Osteocyte (in vitro differentiated cells): ENCODE measurements at places on chromosomes 6 and 20.

GRCh38 chr6:14791526-14791925, 454.3 kb upstream of the JARID2 start:
- no peak for DNase-seq

DNA sequence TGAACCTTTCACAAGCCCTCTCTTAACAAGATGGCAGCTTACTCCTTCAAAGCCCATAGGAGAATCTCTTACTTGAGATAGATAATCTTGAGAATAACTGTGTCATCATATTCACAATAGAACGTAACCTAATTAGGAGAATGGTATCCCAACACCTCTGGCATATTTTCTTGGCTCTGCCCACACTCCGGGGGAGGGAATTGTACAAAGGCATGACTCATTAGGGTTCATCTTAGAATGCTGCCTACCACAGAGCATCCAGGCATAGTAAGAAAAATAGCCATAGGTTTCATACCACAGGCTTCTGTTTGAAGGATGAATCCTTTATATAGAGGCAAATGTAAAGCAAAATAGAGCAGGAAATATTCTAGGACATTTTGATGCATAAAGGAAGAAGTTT, 1100.6 kb upstream of the CITED2 start:
- no peak for DNase-seq

DNA sequence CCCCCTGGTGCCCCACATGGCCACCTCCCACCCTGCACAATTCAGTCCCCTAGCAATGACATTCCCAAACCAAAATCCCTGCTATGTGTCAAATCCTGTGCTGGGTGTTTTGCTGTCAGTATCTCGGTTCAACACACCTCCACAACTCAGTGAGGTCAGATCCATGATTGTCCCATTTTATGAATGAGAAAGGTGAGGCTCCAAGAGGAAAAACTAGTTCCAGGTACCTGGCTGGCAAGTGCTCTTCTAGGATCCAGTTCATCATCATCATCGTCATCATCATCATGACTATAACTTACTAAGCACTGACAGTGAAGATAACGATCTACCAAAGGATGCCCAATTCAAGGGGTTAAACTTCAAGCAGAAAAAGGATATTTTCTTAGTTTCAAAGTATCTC, 15.2 kb downstream of the ID1 start:
- no peak for DNase-seq

- DNase-seq: no peak
Measured at GRCh38 chr20:33394718-33395117, 6.6 kb downstream of the CDK5RAP1 start.

DNA sequence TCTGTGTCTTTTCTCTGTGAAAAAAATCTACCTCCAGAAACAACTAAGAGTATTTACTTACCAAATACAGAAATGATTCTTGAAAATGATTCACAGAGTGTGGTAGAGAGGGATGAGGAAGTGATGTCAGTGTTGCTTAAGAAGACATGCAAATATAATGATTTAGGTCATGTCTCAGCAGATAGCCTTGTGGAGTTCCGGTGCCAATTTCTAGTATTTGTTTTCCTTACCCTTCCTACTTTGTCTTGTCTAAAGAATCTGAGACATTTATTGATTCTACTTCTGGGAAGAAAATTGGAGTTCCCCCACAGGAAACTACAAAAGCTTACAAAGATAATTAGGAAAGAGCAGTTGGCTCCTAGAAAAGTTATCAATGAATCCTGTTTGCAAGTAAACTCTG, 68.8 kb downstream of the GJA1 start:
- DNase-seq: no peak

- peak; percentile 83 for DNase-seq
Measured at GRCh38 chr20:36063916-36064657, 90.5 kb upstream of the EPB41L1 start.

GRCh38 chr6:145814501-145815308, at the start of gene FBXO30:
Gene FBXO30 (minus strand): TSS chr6:145814795. CDS start chr6:145806405, 8,390 bp downstream.
- DNase-seq: peak; percentile 96

GRCh38 chr6:73722318-73723060, 26.5 kb downstream of the CD109 start:
- DNase-seq: no peak

DNA sequence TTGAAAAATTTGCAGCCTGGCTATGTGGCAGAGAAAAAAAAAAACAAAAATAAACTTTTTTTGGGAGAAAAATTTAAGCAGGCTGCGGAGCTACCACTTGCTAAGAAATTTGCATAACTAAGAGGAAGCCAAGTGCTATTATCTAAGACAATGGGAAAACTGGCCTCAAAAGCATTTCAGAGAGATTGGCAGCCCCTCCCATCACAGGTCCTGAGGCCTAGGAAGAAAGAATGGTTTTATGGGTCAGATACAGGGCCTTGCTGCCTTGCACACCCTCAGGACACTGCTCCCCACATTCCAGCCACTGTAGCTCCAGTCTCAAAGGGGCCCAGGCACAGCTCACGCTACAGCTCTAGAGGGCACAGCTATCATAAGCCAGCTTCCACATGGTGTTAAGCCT, 777.9 kb downstream of the TENT5A start:
- DNase-seq: no peak

DNA sequence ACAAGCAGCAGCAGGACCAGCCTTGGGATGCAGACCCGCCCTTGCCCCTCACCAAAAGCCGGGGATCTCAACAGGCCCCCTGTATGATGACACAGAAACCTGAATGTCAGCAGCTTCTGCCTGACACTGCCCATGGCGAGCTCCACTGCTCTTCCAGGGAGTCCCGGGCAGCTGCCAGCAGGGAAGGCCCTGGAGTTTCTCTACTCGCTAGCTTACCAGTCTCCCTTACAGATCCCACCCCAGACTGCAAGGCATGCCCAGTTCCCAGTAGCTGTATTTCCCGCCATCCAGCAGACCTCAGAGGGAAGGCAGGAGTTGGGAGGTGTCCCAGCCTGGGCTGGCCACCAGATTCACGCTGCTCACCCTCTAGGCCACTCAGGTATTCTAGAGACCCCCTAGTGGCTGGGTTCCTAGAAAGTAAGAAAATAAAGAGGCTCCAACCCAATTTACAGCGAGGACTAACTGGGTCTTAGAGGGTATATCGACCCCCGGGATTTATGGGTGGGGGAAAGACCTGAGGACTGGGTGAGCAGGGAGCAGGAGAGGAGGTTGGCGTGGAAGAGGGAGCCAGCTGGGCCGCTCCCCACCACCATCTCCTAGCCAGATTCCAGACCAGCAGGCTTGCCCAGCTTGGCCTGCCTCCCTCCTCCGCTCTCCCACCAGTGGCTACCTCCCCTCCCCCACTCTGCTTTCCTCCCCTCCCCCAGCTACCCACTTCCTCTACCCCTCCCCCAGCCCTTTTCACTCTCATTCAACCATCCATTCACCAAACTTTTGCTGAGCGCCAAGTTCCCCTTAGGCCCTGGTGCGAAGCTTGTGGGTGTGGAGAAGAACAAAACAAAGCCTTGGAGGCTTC, 9.7 kb upstream of the HMGA1 start:
- DNase-seq: no peak

DNA sequence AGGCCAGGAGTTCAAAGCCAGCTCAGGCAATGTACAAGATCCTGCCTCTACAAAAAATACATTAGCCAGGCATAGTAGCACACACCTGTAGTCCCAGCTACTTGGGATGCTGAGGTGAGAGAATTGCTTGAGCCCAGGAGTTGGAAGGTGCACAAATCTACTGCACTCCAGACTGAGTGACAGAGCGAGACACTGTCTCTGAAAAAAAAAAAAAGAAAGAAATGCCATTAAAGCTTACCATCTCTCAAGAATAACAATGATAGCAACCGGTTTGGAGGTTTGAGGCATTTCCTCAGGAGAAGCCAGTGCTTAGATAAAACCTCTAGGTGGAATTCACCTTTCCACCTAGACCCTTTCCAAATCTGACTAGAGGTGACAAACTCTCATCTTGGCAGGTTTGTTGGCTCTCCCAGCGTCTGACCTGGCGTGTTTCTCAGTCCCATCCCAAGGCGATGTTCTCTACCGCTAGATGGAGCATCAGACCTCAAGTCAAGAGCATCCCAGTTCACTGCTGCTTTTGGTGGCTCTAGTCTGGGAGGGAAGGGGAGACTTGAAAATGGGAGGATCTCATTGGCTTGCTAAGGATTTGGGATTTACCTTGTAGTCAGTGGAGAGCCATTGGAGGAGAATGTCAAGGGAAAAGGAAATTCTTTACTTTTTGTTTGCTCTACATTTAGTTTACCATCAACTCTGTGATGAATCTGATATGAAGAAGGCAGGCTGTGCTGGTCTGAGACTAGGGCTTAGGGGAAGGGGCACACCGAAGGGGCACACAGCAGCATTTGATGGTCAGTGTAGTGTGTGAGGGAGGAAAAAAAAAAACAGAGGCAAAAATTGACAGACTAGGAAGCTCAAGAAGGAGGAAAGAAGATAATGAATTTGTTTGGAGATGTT, 67.9 kb downstream of the NCOA7 start:
- DNase-seq: no peak

GRCh38 chr6:119979862-119980261, 630.3 kb upstream of the MAN1A1 start:
- no peak for DNase-seq

- no peak for DNase-seq
Measured at GRCh38 chr6:125781314-125781868, 9.4 kb upstream of the NCOA7 start.

DNA sequence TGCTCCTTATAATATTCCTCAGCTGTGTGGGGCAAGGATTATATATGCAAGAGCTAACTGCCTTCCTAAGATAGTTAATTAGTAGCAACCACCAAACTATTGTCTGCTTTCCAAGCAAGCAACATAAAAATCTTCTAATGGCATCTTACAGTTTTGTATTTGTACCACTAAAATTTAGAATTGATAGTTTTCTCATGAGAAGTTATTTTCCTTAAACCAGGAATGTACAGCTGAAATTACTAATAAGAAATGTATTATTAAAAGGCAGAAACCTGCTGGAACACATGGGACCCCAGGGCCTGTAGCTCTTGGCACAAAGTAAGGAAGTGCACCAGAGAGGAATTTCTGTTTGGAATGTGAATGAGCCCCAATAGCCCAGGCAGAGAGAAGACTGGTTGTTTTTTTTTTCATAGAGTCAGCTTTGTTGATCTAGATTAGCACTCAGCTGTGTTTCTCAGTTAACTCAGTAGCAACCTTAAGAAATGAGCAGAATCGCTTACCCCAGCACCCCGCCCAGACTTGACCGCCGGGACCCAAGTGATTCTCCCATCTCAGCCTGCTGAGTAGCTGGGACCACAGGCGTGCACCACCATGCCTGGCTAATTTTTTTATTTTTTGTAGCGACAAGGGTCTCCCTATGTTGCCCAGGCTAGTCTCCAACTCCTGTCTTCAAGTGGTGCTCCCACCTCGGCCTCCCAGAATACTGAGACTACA, 2.6 kb downstream of the MGME1 start:
- no peak for DNase-seq

DNA sequence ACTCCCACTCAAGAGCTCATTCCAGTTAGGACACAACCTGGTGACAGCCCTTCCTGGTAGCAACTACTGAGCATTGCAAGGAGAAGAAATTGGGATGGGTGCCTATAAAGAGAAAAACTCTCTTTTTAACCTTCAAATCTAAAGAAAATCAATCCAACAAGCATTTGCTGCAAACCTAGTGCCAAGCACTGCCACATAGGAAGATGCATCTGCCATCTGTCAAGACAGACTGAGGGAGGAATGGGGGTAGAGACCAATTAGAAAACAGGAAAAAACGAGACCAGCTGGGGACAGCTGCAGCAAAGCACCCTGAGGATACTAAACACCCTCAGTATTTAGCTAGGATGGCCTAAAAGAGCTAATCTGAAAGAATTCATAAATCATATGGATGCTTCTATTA, 27.9 kb downstream of the HLA-DMB start:
- no peak for DNase-seq

DNA sequence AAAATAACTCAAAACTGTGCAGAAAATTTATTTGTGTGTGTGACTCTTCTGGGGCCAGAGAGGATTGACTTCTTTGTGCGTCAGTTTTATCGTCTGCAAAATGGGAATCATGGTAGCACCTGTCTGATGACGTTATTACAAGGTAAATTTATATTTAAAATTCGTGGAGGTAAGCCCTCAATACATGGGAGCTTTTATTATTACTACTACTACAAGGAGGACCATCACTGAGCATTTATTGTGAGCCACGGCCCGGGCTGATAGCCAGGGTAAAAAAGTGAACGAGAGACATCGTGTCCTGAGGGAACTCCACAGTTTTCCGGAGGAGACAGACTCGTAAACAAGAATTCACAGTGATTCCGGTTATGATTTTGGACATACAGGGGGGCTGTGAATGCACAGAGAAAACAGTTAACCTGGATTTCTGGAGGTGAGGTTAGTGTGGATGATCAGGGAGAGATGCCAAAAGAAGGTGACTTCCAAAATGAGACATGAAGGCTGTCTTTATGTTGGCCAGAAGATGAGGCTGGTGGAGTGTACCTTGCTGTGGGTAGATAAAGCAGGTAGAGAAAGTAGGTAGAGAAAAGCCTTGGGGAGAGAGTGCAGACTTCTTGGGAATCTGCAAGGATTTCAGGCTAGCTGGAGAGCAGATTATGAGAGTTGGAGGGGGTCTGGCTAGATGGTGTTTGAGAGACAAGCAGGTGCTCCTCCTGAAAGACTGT, 10.6 kb upstream of the SERINC3 start:
- no peak for DNase-seq

- DNase-seq: no peak
Measured at GRCh38 chr20:43938932-43939761, 24.5 kb downstream of the TOX2 start.

- DNase-seq: no peak
Measured at GRCh38 chr20:48202334-48203113, 417.2 kb upstream of the SULF2 start.

DNA sequence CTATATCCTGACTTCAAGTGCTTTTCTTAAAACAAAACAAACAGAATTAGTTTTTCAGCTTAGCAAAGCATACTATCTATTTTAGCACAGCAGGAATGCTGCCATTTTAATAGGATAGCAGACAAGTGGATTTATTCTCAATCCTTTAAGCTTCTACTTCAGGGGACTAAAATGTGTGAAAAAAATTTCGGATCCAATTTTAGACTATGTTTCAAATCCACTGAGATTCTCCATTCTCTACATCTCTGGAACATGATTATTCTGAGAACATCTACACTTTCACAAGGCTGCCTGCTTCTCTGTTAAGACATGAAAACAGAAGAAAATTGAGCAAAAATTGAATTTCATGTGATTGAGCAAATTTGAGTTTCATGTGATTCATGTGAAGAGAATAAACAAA, 1321.3 kb downstream of the HACE1 start:
- no peak for DNase-seq

- DNase-seq: no peak
Measured at GRCh38 chr6:170370416-170370815, 63.9 kb downstream of the FAM120B start.
